ENCODE measurements at places on chromosomes 6 and 20. TPM values are rescaled to one million over a fixed set of nuclear protein-coding genes. Genes with fewer than 3 reads are reported as not detected.

- H3K27me3 ChIP-seq = no peaks in the 10 kb centered on the region
- H3K4me3 ChIP-seq = no peak overlapping the region
- DNase-seq = no peak
- no peaks in the 10 kb centered on the region for H3K4me1 ChIP-seq
- no peaks in the 10 kb centered on the region for H3K36me3 ChIP-seq
These were observed 160.2 kb downstream of the SYCP2 start for GRCh38 chr20:59772931-59773913.

CLDN20 gene
- not detected for total RNA-seq

DNA sequence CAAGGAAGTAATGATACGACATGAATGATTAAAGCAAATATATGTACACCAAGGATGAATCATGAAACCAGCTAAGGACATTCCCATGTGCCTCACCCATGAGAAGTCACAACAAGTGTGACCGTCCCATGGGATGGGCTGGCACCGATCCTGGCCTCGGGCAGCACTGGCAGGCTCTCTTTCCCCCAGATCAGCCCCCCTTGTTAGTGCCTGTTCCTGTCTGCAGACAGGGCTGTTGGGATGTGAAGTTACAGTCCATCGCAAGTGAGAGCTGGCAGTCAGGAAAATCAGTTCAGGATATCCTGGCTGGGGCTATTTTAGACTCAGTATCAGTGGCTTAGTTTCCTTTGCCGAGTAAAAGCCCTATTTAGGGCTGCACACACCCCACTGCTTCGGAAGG lies 129.2 kb upstream of the SNX9 start:
- peaks cover 20% of the 10 kb centered on the region for H3K27me3 ChIP-seq
- no peaks in the 10 kb centered on the region for H3K36me3 ChIP-seq

PRPH2 gene
- total RNA-seq = 5.1 TPM

DNA sequence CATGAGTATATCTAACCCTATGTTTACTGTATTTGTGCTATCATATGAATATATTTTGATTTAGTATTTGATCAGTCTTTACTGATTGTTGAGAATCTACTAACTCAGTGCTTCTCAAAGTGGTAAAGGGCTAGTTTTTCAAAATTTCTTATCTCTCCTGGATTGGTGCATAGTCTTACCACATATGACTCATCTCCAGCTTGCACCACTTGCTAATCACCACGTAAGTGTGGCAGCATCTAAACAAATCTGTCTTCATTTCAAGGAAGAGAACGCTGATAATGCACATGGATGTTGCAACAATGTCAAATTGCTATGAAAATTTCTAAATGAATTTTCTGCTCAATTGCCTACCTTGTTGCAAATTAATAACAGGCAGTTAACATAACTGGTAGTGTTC lies 299.5 kb downstream of the PAX1 start:
- H3K27ac ChIP-seq = no peak overlapping the region
- no peaks in the 10 kb centered on the region for H3K27me3 ChIP-seq
- peak; percentile 2 for DNase-seq
- no peaks in the 10 kb centered on the region for H3K36me3 ChIP-seq
- H3K4me1 ChIP-seq = no peaks in the 10 kb centered on the region
